ENCODE measurements at places on chromosomes 6 and 20.

GRCh38 chr6:105384004-105384403, 18.9 kb downstream of the PREP start:
- DNase-seq, result no peak

- no peak for DNase-seq
Measured at GRCh38 chr6:144683216-144684070, 398.3 kb downstream of the UTRN start.

DNA sequence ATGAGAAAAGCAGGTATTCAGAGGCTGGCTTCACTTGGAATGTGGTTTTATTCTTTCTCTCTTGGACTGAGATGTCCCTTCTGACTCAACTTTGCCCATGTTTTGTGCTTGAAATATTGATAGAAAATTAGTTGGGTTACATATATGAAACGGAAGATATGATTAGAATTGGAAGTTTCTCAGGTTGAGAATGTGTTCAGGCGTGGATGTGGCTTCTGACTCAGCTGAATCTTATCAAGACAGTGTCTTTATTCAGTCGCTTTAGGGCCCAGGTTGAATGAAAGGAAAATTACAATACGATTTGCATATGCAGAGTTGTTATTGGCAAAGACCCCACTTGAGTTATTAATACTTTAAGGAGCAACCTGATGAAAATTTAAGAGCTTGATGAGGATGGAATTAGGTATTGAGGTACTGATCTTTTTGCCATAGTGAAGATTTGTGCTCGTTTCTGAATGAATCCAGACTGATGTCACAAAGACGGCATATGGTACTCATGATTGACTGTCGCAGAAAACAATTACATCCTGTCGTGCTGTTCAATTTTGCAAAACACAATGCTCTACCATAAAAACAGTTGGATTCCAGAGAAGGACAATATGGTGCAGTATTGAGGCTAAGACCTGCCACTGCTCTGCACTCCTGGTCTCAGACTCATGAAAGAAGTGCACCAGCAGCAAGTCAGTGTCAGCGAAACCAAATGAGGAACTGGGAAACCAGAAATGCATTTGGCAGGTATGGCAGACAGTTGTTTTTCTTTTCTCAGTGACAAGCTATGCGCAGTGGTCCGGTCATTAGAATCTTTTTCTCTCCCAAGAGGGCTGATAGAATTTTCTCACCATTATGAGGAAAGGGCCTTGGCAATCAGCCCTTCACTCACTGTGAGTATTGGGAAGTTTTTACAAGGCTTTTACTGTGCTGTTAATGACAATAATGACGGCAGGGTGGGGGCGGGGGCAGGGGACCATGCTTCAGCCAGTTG, 158.3 kb downstream of the DOK5 start:
- DNase-seq, result no peak

GRCh38 chr6:148085631-148086331, 256.9 kb upstream of the SASH1 start:
- no peak for DNase-seq

GRCh38 chr6:169263836-169264608, 10.4 kb upstream of the THBS2 start:
- no peak for DNase-seq

DNA sequence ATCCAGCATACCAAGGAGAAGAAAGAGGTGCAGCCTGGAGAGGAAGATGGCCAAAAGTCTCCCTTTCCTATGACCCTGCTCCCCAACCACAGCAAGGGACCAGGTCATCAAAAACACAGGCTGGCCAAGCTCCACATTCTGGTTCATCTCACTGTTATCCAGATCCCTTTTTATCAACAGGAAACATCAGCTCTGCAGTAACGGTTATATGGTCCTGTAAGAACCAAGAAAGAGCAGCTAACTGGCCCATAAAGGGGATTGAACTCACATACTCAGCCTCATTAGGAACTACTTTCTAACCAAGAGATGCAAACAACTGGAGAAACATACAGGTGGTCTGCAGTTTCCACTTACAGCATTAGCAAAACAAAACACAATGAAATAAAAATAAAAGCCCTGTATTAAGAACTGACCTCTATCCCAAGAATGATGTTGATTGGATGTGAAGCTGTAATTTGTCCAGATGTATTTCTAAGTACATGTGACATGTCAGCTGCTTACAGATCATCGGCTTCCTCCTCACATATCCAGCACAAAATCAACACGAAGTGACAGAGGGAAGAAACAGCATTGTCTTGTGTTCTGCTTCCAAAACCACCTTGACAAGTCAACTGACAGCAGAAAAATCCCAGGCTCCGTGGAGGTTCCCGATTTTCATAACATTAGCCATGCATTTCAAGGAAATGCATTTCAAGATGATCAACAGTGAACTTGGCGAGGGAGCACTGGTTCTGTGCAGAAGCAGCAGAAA, 557.2 kb upstream of the AGPAT4 start:
- no peak for DNase-seq
